Fibroblast of villous mesenchyme (primary cell): ENCODE measurements at places on chromosomes 6 and 20. TPM values are rescaled to one million over a fixed set of nuclear protein-coding genes. Genes with fewer than 3 reads are reported as not detected.

GRCh38 chr6:123715006-123715863 is 78.5 kb upstream of the TRDN start:
- peak; percentile 13 for DNase-seq

DNA sequence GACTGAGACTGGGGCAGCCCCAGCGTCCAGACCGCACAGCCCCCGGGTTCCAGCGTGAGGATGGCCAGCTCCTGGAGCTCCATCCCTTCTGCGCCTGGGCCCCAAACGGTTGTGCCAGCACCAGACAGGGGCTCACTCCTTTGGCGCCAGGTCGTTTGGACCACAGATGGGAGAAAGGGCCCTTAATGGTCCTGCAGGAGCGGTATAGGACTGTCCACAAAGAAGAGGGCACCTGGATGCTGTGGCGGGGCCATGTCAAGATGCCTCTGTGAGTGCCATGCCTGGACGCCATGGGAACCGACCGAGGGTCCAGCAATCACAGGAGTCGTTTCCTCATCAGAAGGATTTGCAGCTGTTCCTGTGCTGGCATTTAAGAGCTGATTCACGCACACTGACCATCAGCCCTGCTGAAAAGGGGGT is 82.7 kb downstream of the DLL1 start:
- no peak for DNase-seq

DNA sequence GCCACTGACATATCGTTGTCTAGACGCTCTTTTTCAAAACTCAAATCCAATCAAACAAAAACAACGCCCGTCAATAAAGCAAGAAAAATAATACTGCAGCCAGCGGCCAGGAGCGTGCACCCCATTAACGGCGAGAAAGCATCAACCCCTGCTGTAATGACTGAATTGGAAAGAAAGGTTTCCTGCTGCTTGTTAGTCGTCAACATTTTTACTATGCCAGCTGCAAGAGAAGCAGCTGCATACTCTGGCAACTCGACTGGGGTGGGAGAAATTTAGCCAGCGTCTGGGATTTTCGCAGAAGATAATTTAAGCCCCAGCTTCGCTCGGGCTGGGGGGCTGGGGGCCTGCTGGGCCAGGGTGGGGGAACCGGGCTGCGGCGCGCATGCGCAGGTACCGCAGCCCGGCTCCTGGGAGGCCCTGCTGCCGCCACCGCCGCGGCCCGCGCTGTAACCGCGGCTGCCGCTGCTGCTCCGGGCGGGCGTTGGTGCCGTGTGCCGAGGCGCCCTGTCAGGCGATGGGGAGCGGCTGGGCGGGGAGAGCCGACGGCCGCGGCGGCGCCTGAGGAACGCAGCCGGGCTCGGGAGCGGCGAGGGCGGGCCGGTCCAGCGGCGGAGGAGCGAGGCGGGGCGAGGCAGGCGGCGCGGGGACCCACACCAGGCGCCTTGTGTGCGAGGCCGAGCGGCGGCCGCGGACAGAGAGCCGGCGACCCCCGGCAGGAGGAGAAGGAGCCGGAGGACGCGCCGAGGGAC is 732 bp upstream of the STXBP5 start:
- peak; percentile 84 for DNase-seq

DNA sequence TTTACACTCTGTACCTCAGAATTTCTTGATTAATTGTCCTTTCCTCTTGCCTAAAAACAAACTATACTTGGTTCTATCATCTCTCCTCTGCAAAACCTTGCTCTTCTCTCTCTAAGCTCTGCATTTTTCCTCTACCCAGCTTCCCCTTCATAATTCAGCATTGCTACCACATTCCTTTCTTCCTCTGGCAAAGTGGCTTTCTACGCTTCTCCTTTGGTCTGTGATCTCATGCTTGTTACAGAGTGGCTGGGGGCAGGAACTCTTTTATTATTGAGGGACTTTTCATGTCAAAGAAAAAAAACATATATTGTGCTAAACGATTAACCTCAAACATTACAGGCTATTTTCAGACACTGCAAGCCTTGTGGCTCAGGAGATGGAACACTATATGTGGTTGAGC is 333.3 kb upstream of the KCNQ5 start:
- no peak for DNase-seq

GRCh38 chr6:79787626-79788025 is 156.5 kb downstream of the SH3BGRL2 start:
- no peak for DNase-seq

DNA sequence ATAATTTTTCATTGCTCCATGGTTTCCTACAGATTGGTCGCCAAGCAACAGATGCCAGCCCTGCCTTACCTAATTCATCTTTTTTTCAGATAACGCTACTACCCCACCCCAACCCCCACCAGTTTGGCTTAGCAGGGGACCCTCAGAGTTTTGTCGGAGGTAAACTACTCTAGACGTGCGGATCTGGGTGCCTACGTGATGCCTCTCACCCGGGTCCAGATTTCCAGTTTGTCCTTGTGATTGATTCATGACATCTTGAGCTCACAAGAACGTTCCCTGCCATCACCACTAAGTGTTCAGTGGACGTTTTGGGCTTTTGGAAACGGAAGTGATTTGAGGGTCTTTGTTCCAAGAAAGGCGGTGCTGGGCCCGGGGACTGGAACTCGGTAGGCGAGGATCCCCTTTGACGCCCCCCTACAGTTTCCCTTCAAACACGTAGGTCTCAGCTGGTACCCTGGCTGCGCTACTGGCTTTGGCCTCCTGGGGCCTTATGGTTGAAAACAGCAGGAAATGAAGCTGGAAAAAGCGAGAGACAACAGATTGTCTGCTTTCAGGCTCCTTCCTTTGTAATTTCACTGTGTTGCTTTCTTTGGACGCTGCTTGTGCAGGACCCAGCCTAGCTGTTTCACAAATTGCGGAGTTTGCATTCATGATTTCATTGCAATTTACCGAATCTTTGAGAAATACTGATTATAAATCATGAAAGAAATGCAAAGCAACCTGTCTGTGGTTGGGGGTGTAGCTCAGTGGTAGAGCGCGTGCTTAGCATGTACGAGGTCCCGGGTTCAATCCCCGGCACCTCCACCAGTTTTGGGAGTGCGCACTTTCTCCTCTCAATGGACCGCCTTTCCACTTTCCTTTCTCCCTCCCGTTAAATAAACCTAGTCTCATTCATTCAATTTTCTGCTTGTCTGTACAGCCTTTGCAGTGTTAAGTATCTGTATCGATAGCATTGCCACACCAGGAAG is 81.0 kb downstream of the GPX5 start:
- DNase-seq = peak; percentile 37

GRCh38 chr20:16575390-16576140 is 2.3 kb upstream of the KIF16B start:
- DNase-seq = no peak

DNA sequence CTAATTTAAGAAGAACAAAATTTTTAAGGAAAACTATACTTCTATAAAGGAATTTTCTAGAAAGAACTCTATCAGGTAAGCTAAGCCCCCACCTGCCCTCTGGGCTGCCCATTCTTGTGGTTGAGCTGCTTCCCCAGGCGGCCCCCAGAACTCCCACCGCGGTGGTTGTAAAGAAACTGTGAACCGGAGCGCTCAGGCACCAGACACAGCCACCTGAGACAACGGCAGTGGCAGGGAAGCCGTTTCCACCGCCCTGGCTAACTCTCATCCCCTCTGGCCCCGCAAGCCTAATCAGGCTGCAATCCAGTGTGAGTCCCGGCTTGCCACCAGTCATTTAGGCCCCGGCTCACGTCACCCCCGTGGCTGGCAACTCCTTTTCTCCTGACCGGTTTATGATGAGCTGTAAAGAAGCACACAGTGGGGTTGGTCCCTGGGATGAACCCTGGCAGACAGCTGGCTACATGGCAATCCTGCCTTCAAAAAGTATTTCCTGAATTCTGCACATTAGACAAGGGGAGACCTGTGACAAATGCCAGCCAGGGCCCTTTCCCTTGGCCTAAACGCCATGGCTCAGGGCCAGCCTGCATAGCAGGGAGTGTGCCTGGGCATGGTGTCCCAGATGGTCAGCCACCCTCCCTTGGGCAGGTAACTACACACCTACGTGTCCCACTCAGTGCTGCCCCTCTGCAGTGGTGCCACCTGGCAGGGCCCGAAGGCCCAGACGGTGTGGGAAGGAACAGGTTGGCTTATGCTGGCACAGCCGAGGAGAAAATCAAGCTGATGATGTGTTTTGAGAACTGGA is 63.8 kb upstream of the GPR31 start:
- DNase-seq = no peak

DNA sequence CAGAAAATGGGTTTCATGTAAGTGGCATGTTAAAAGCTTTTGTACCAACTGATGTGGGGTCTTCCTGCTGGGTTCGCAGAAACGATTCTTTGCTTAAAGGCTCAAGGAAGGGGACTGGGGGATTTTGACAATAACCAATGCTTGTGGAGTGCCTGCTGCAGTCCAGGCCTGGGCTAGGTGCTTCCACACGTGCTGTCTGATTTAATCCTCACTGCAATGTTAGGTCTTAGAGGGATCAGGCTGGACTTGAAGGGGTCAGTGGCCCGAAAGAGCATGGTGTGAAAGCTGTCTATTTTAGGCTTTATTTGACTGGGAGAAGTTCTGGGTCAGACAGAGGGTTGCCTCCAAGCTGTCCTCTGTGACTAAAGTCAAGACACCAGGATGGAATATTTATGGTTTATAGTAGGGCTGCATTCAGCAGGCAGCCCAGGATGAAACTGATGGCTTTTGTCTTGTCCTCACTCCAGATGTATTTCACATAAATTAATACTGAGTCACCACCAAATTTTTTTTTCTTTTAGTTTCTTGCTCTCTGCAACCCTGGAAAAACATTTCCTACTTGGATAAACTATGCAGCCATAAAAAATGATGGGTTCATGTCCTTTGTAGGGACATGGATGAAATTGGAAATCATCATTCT is 219.1 kb downstream of the ZMYND8 start:
- DNase-seq = peak; percentile 48

GRCh38 chr6:124978451-124979293 is 16.4 kb downstream of the RNF217 start:
- DNase-seq = no peak

DNA sequence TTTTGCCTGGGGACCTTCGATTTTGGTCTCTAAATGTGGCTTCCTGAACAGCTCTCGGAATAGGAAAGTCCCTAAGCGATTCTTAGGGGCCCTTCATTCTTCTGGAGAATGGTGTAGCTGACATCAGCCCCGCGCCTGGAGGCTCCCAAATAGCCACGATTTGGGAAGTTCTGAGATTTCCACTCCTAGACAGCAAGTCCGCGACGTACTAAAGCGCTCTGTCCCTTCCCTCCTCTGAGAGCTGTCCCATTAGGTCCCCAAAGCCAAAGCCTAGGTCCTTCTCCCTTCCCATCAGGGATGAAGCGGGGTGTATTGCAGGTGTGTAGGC is 756 bp downstream of the MOXD1 start:
- DNase-seq = peak; percentile 11

DNA sequence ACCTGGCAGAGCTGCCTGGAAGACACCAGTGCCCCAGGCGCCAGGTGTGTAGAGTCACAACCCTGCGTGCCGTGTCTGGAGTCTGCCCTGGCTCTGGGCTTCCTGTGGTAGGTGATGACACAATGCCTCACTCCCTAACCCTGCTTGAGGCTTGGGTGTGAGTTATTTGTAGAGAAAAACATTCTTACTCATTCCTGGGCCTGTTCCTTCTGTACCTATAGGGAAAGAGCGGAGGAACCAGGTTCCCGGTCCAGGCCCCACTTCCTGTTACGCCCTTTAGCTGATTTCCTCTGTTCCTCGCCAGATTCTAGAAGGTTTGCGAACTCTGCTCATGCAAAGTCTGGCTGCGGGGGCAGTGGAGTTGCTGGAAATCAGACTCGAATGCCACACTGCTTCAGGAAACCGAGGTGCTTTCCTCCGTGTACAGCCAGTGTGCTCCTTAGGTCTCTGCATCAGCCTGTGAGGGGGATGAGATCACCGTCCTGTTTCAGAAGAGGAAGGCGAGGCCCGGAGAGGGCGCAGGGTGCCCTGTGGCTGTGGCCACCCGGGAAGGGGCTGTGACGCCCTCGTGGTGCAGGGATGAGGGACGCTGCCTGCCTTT is 67.1 kb upstream of the DUSP22 start:
- DNase-seq = no peak

GRCh38 chr6:65229825-65230224 is 477.2 kb downstream of the EYS start:
- DNase-seq = no peak

DNA sequence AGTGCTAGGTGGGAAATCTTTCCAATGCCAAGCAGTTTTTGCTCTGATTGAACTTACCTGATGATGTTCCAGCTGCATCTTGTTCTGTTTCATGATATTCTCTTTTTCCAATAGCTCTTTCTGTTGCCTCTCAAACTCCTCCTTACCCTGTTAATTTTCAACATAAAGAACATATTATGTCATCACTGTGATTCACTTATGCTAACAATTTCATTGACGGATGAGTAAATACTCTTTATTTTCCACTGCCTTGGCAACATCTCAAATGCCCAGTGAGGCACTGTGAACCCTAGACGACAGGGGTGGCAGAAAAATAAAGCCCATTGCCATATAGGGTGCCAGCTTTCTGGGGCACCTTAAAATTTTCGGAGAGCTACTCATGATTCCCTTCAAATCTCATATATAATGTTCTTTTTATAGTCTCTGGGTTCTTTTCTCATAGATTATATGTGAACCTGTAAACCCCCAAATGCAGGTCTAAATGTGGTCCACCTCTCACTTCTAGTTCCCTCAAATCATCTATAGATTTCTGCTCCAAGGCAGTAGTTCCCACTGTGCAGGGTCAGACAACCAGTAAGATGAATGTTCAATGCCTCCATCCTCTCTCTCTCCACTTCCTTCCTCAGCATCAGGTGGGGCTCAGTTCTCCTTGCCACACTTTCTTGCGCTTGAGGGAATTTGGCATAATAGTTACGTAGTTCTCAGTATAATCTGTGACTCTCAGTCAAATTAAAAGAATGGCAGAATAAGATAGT is 44.1 kb downstream of the NEDD9 start:
- no peak for DNase-seq

- no peak for DNase-seq
These were observed 100.5 kb downstream of the CDH4 start for GRCh38 chr20:61352346-61353260.

GRCh38 chr6:121865811-121866210 is 430.4 kb downstream of the GJA1 start:
- DNase-seq = no peak

- DNase-seq = peak; percentile 94
These were observed 82.9 kb upstream of the MLN start for GRCh38 chr6:33886673-33887144.

GRCh38 chr6:35713006-35713767 is 23.6 kb upstream of the ARMC12 start:
- no peak for DNase-seq

DNA sequence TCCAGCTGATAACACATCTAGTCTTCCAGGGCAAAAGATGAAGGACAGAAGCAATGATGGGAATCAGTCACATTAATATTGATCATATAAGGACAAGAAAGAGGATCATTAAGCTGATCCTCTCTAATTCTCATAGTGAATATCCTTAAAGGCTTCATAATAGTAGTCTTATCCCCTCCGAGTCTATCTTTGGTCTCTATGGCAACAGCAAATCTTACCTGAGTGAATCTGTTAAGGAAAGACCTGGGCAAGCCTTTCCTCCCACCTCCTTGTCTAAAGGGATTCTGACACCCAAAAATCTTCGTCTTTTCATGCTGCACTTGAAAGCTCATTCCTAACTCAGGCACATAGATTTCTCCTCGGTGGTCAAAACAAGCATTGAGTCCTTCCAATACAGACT is 86.4 kb upstream of the LYRM2 start:
- DNase-seq = no peak

Gene SCAND1
- total RNA-seq = 41.0 and 92.1 TPM in 2 replicates

Gene BCAS4
- total RNA-seq = 7.3 and 11.9 TPM in 2 replicates

Gene DLK2
- 0.64 and 1.7 TPM in 2 replicates for total RNA-seq

Gene PACSIN1
- under 0.01 TPM in 2 replicates for total RNA-seq

Gene LRRC73
- under 0.01 TPM in 2 replicates for total RNA-seq

Gene RIMS1
- total RNA-seq = 1.3 and 1.6 TPM in 2 replicates

Gene RBPJL
- not detected in 2 replicates for total RNA-seq

Gene OTOR
- not detected in 2 replicates for total RNA-seq

Gene C6orf15
- total RNA-seq = not detected in 2 replicates
